Stimulated activated CD8-positive, alpha-beta memory T cell treated with anti-CD3 and anti-CD28 coated beads, Interleukin-7, amount 100 ng/mL, for 1 hour (primary cell): ENCODE measurements at places on chromosomes 16 and 17.

DNA sequence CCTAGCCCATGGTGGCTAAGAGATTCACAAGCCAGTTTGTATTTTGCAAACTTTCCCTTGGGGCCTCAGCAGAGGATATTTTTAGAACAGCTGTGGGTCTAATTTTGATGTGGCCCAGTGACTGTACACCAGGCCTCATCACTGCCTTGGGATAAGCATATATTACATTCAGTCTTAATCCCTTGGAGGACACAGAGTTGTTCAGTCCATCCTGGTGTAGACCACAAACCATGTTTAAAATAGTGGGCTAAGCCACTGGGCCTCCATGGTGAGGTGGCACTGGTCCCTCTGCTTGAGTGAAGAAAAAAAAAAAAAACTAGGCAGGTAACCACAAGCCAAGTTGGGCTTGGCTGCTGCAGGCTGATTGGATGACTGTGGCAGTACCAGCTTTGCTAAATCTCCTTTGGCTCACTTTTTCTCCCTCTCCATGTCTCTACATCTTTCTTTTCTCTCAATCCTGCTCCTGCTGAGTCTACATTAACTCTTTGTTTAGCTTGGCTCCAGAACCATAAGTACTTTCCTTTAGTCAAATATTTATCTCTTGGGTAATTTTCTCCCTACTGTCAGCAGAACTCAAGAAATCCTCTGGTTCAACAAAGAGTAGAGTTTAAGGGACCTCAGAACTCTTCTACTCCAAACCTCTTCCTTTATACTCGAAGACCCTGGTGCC lies 120.0 kb upstream of the TBX2 start:
- DNase-seq, result no peak

DNA sequence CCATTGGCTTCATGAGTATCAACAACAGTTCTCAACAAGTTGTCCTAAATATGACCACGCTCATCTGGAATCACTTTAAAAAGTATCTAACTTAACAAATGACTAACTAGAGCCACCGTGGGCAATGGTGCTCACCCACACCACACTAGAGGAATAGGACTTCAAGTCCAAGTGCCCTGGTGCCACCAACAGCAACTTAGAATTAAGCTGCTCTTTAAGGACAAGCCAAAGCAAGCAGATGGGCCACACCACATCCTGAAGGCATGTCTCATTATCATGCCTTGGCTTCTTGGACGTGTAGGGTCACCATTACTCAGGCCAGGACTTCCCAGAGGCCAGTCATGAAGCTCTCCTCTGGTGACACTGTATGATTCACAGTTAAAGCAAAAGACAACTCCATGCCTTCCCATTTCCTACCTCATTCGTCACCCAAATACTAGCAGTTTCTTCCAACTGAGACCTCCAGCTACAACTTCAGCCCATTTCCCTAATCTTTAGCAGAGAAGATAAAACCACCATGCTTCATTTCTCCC lies 9.4 kb upstream of the SLC6A4 start:
- no peak for DNase-seq

DNA sequence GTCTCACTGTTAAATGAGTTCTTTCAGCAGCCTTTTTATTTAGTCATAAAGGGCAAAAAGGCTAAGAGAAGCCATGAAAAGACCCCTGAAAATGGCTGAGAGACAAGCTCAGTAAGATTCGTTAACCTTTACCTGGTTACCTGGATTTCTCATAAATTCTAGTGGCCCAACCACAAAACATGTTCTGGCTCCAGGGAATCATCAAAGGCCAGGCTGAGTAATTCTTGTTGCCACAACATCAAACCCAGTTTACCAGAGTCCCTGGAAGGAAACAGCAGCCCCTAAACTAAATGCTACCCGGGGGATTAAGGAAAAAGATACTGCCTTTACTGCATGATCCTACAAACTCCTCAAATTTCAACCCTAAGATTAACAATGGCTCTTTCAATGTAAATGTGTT lies 15.8 kb downstream of the CYTH1 start:
- no peak for DNase-seq

DNA sequence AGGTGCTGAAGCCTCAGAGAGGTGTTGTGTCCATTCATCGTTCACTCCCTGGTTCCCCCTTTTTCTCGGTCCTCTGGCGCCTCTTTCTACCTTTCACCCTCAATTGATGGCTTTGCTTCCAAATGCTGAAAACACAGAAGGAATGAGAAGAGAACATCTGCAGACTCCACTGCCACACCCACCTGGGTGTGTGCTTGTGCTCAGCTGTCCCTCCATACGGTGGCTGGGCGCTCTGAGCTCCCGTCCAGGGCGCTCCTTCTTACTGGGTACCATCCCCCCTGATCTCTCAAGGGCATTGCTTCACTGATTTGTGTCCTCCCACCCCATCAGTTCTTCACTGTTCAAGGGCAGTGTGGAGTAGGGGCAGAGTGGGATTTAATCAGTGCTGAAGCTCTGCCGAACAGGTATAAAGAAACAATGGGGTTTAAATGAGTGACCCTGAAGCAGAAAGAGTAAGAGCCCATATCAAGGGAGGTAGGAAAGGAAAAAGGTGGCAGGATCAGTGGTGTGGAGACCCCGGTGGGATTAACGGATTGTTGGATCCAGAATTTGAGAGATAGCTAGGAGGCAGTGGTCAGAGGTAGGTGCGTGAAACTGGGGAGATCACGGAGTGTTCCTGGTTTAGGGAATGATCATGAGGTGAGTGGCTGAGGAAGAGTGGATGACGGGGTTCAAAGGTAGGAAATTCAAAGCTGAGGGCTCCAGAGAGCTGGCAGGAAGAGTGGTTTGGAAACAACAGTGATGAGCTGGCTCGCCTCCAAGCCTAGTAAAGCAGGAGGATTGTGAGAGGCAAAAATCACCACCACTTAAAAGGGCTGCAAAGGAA lies 40.8 kb downstream of the MRTFB start:
- no peak for DNase-seq

- no peak for DNase-seq
Observed at GRCh38 chr16:23821875-23822688, 13.7 kb upstream of the PRKCB start.

GRCh38 chr16:89422905-89423630 lies 67.3 kb downstream of the ANKRD11 start:
- DNase-seq, result peak; percentile 52

- no peak for DNase-seq
Observed at GRCh38 chr16:3468501-3468900, 25.0 kb downstream of the NAA60 start.

GRCh38 chr16:12422233-12422632 lies 381.5 kb downstream of the CPPED1 start:
- DNase-seq, result no peak

DNA sequence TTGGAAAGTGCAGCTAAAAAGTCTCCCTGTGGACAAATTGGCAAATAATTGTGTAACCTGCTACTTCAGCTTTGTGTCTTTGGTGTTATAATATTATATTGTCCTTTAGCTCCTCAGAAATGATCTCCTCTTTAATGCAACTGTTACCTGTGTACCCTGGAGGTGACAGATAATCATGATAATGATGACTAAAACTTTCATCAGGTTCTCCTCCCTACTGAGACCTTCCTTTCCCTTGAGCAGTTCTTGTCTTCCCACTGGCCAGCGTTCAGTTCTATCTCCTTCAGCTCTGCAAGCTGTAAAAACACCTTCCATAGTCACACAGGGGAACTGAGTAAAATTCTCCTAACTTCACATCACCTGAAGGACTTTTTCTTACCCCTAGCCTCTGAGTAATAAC lies 14.7 kb downstream of the KRT12 start:
- DNase-seq, result no peak

- DNase-seq, result no peak
Observed at GRCh38 chr17:78779850-78780249, 2.2 kb downstream of the CYTH1 start.

DNA sequence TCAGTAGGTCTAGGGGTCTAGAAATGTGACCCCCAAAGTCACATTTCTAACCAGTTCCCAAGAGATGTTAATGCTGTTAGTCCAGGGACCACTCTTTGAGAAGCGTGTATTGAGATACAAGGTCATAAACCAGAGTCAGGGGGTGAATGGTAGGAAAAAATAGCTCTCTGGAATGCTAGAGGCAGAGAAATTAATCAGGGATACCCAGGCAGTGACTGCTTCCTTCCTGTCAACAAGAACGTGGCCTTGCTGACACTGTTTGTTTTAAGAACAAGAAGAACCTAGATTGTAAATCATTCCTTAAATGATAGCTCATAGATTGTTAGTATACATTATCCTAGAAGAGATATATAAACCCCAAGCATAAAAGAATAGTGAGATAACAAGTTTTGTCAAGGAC lies 43.8 kb downstream of the PITPNM3 start:
- no peak for DNase-seq

DNA sequence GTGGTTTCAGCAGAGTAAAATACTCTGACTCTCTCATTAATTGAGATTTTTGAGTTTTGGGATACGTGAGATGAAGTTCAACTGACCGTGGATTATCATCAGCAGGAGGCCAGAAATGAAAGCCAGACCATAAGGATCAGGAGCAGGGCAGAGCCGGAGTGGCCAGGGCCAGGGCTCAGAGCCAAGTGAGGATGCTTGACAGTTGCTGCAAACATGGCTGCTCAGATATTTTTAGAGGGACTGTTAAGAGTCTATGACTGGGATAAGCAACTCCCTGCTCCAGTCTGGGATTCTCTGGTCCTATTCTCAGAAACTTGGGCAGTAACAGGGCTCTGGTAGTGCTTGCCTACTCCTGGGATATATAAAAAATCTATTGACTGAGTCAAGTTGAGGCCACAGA lies 17.6 kb upstream of the CDH13 start:
- no peak for DNase-seq

DNA sequence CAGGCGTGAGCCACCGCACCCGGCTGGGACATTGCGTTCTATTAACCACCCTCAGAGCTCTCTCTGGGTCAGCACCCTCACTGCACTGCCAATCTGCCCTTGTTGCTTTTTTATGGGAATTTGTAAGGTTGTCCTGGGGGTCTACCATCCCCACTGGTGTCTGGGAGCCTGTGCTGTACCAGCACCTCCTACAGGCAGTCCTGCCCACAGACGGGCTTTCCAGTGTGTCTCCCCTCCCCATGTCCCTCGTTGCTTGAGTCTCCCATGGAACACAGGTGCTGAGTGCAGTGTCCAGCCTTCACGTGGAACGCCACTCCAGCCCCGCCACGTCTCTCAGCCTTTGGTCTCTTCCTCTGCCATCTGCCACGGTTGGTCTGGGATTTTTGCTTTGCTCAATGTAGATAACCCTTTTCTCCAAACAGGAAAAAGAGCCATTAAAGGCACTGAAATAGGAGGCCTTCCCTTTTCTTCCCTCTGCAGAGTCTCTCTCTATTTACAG lies 68.0 kb upstream of the CBX4 start:
- DNase-seq, result no peak

- DNase-seq, result no peak
Observed at GRCh38 chr16:57123216-57123973, 31.0 kb downstream of the CPNE2 start.

DNA sequence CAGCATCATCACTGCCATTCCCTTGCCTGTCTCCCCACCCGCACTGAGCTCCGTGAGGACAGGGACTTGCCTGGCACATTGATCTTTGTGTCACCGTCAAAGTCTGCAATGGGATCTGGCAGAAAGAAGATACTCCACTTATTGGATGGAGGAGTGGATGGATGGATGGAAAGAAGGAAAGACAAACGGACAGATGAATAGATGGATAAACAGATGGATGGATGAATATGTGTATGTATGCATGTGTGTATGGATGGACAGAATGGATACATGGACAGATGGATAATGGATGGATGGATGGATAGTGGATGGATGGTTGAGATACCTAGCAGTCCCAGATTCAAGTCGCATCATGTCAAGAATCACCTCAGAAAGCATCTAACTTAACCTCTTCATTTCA lies 99.9 kb downstream of the SDK2 start:
- no peak for DNase-seq

DNA sequence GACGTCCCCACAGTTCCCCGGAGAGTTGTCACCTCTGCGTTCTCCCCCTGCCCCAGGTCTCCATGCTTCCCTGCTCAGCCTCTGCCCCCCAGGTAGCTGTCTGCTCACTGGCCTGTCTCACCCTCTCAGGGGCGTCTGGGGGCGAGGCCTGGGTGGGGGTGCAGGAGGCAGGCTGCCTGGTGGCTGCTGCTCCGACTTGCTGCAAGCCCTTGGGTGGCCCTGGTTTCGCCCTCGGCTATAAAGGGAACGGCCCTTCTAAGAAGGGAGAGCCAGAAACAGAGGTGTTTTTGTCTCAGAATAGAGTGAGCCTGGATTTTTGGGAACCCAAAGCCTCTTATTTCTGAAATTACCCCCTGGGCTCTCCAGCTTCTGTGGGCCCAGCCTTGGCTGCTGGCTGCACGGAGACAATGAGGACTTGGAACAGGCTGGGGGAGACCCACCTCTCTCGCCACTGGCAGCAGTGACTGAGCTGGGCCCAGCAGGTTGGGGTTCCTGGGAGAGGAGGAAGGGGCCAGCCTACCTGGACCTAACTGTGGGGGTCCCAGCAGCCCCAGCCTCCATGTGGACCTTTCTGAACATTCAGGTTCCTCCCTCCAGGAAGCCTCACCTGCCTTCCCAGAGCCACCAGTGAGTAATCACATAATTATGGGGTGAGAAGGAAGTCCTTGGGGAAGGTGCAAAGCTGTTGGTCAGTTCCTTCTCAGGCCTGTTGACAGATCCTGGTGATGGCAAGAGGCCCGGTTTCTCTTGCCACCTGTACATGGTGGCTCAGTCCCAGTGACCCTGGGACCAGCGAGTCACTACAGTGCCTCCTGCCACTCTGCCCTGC lies 15.5 kb upstream of the SPNS2 start:
- no peak for DNase-seq

DNA sequence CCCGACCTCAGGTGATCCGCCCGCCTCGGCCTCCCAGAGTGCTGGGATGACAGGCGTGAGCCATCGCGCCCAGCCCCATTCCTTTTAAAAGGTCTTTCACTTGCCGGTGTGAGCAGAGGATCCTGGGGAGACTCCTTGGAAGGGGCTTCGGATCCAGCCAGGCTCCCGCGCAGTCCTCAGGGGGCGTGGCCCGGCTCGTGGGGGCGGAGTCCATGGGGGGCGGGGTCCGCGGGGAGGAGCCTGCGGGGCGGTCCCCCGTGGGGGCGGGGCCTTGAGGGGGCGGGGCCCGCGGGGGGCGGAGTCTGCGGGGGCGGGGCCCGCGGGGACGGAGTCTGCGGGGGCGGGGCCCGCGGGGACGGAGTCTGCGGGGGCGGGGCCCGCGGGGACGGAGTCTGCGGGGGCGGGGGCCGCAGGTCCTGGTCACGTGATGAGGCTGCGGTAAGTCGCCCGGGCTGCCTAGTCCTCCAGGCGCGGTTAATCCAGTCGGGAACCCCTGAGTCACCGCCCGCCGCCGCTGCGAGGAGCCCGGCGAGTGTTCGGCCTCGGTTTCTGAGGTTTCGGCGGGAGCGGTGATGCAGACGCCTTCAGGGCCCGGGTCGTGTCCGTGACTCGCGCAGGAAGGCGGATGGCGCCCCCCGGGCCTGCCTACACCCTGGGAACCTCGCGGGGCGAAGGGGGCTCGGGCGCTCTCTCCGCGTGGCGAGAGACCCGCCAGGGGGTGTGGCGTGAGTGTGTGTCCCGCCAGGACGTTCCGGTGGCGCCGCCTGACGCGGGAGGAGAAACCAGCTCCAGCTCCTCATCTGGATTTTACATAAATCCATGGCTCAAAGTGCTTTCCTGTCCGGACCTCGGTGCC lies 23.6 kb upstream of the ABR start:
- peak; percentile 36 for DNase-seq
